Activated CD8-positive, alpha-beta T cell treated with anti-CD3 and anti-CD28 coated beads, Interleukin-2, amount 10 ng/mL, durations not matched to agents 7 days and 5 days (primary cell): ENCODE measurements at places on chromosomes 3 and 15. TPM values are rescaled to one million over a fixed set of nuclear protein-coding genes. Genes with fewer than 3 reads are reported as not detected.

The PLA2G4E gene
- not detected for total RNA-seq

The PPM1L gene
- 3.8 TPM for total RNA-seq

The CCDC39 gene
- total RNA-seq = not detected

The PAK6 gene
- 1.4 TPM for total RNA-seq

The P4HTM gene
- 35.2 TPM for total RNA-seq

The GCNT3 gene
- total RNA-seq = not detected

The GP9 gene
- total RNA-seq = not detected

The PLCB2 gene
- total RNA-seq = 160 TPM

The ISLR2 gene
- not detected for total RNA-seq

The SH3GL3 gene
- total RNA-seq = not detected

The NOX5 gene
- not detected for total RNA-seq

The DGKG gene
- total RNA-seq = 0.42 TPM

The GOLGA8T gene
- total RNA-seq = 1.3 TPM

The ERICH6 gene
- 0.60 TPM for total RNA-seq

The CKMT1B gene
- not detected for total RNA-seq

The TMEM43 gene
- 28.8 TPM for total RNA-seq

The GOLGA6B gene
- total RNA-seq = not detected

The FAM81A gene
- 4.6 TPM for total RNA-seq

The IQCH gene
- total RNA-seq = 2.2 TPM

The SNTN gene
- not detected for total RNA-seq

The ISL2 gene
- 0.37 TPM for total RNA-seq

The GOLGA8O gene
- 20.0 TPM for total RNA-seq

The SKOR1 gene
- total RNA-seq = 0.32 TPM

The C3orf20 gene
- total RNA-seq = 0.10 TPM

The CPB1 gene
- not detected for total RNA-seq

The PTH1R gene
- not detected for total RNA-seq

The SI gene
- not detected for total RNA-seq

The TNFSF10 gene
- 106 TPM for total RNA-seq

The NPAP1 gene
- not detected for total RNA-seq

The FGF12 gene
- total RNA-seq = not detected

The FANCD2OS gene
- total RNA-seq = not detected

The CCR3 gene
- 0.34 TPM for total RNA-seq

The FGD5 gene
- 0.32 TPM for total RNA-seq

The BNC1 gene
- total RNA-seq = not detected

The SH2D7 gene
- total RNA-seq = 0.29 TPM

The SCAMP5 gene
- 1.1 TPM for total RNA-seq

The RBP2 gene
- not detected for total RNA-seq

The GPR149 gene
- total RNA-seq = not detected

The SHISA5 gene
- total RNA-seq = 201 TPM

The ST8SIA2 gene
- total RNA-seq = not detected

The OR5K2 gene
- not detected for total RNA-seq

The UBAP1L gene
- 3.5 TPM for total RNA-seq

The SLC6A11 gene
- total RNA-seq = not detected

The CGNL1 gene
- total RNA-seq = not detected

The CNTN6 gene
- not detected for total RNA-seq

The ARHGAP11A gene
- total RNA-seq = 155 TPM

The TGM4 gene
- not detected for total RNA-seq

The ATG7 gene
- 40.0 TPM for total RNA-seq

The PRRT3 gene
- total RNA-seq = 5.5 TPM

The ZNF80 gene
- 0.89 TPM for total RNA-seq

The MITF gene
- not detected for total RNA-seq

The SLTM gene
- 120 TPM for total RNA-seq

The CAPN3 gene
- total RNA-seq = 2.5 TPM

The CLDN16 gene
- not detected for total RNA-seq

The TGM5 gene
- 0.37 TPM for total RNA-seq

The FRG2C gene
- not detected for total RNA-seq

The MME gene
- not detected for total RNA-seq
